WERI-Rb-1 (cell line): ENCODE measurements at places on chromosomes 1 and 21.
A peak's percentile ranks its signal among the peaks of the same experiment; 100 is the strongest.

DNA sequence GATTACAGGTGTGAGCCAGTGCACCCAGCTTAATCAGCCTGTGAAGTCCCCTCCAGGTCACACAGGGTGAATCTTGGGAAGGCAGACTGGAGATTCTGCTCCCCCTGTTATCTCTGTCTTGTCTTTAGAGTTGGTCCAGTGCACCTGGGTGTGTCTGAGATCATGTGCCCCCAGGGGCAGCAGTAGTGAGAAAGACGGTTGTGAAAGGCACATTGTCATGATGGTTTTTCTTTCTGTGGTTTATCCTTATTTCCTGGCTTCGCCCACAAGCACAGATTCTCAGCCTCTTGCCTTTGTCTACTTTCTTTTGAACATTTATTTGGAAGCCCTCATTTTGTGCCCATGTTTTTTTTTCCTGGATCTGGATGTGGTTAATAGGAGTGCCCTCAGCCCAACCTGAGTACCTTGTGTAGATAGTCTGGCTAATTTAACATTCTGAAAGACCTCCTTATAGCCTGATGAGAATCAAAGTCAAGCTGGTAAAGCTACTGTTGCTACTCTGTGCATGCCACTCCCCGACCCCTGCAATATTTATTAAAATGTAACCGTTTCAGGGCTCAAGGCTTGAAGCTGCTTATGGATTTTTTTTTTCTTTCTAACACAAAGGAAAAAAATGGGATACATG, 23.7 kb downstream of the UCK2 start:
- DNase-seq = peak; percentile 42

DNA sequence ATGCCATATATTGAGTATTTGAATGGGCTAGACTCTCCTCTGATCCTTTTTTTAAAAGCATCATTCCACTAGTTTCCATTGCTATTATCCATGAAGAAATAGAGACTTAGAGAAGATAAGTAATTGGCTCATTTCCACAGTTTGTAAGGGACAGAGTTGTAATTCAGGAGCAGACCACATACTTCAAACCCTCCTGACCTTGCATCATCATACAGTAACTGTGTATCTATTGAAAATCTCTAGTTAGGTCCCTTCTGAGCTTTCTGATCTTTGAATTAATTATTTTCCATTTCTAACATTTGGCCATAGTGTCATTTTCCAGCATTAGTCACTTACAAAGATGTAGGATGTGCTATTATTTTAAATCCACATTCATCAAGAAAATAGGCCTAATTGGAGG, 386.5 kb upstream of the ST6GALNAC5 start:
- no peak for DNase-seq

DNA sequence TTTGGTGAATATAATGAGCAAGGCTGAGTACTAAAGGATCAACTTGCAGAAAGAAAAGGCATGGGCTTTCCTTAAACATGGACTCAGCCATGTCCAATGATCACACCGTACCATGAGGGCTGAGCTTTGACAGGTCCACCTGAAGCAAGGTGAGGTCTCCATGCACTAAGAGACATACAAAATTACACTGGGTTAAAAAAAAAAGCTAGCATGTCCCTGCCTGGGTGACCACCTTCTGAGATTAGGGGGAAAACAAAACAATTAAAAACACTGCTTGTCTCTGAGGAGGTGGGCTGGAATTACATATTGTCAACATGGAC, 22.7 kb downstream of the DUSP10 start:
- no peak for DNase-seq

DNA sequence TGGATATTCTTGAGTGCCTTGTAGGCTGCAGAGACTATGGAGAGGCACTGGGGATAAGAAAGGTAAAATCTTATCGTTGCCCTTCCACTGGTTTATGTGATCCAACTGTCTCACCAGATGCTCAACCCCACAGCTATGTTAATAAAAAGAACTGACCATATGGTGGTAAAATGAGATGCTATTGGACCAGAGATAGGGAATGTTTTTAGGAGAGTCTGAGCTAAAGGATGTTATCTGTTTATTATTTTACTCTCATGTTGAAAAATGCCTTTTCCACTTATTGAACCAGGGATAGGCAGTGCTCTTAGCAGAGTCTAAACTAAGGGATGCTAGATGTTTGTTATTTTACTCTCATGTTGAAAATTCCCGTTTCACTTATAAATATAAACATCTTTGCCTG, 172.8 kb upstream of the GREM2 start:
- no peak for DNase-seq

DNA sequence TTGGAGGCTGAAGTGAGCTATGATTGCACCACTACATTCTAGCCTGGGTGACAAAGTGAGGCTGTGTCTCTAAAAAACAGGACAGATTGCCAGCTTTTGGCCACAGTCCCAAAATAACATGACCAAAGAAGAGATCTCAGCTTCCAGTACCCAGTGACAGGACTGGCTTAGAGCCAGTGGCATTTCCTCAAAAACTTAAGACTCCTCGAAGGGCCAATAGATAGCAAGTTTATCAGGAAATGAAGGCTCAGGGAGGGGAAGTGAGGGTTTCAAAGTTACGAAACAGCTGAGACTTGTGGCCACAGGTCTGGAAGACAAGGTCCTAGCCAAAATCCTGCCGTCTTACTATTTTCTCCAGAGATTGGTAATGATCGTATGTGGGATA, 6.3 kb upstream of the TMEM39B start:
- DNase-seq = no peak
